ENCODE measurements at places on chromosomes 6 and 20. TPM values are rescaled to one million over a fixed set of nuclear protein-coding genes. Genes with fewer than 3 reads are reported as not detected.

DNA sequence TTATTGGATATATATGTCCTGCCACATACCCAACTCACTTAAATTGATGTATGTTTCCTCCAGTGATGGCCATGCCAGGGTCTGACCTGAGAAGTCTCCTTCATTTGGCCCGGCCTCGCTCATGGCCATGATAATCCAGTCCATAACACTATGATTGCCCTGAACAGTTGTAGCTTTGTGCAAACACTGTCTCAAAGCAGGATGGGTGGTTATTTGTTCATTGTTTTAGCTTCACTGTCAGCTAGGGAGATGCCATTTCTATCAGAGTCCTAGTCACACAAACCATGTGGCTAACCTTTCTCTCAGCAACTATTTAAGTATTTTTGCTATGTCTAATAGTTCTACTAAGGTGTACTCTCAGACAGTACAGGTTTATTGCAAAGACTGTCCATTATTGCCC, 47.6 kb upstream of the ZNF337 start:
- H3K4me3 ChIP-seq, result no peak overlapping the region
- no peak for DNase-seq
- H3K4me1 ChIP-seq, result no peaks in the 10 kb centered on the region
- H3K27me3 ChIP-seq, result no peaks in the 10 kb centered on the region

- H3K27me3 ChIP-seq, result no peaks in the 10 kb centered on the region
- DNase-seq, result no peak
- no peaks in the 10 kb centered on the region for H3K36me3 ChIP-seq
- no peak overlapping the region for H3K27ac ChIP-seq
These were observed 19.4 kb upstream of the TRERF1 start for GRCh38 chr6:42471142-42471541.

SLC35B2 gene
- 19.0 TPM for total RNA-seq

GRCh38 chr6:166411271-166411670, 28.5 kb upstream of the MPC1 start:
- H3K4me1 ChIP-seq, result peaks cover 6% of the 10 kb centered on the region
- no peak for DNase-seq
- H3K36me3 ChIP-seq, result no peaks in the 10 kb centered on the region
- no peak overlapping the region for H3K4me3 ChIP-seq

DNA sequence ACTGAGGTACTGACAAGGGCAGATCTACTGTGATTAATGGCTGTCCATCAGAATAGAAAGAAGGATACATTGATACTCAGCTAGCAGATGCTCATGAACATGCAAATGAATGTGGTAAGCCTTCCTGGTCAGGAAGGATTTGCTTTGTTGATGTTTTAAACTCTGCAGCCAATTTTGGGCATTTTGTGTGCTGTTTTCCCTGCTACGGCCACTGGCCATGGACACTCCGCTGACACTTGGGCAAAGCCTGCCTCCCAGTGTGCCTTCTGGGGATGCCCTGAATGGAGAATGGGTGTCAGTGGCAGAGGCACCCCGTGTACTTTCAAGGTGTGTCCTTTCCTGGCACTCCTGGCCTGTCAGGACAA, 113.1 kb downstream of the SOBP start:
- H3K36me3 ChIP-seq, result no peaks in the 10 kb centered on the region
- H3K4me1 ChIP-seq, result no peaks in the 10 kb centered on the region
- no peak for DNase-seq
- H3K4me3 ChIP-seq, result no peak overlapping the region
- H3K27me3 ChIP-seq, result no peaks in the 10 kb centered on the region

NKX2-4 gene
- not detected for total RNA-seq

TREM2 gene
- 4.6 TPM for total RNA-seq

LINC00237 gene
- total RNA-seq, result not detected

All from right lobe of liver (tissue), 6 donors.